ENCODE measurements at places on chromosomes 4 and X. TPM values are rescaled to one million over a fixed set of nuclear protein-coding genes. Genes with fewer than 3 reads are reported as not detected.
A peak's percentile ranks its signal among the peaks of the same experiment; 100 is the strongest.

GRCh38 chr4:86938771-86939520 is 4.1 kb downstream of the AFF1 start:
- DNase-seq: no peak

DNA sequence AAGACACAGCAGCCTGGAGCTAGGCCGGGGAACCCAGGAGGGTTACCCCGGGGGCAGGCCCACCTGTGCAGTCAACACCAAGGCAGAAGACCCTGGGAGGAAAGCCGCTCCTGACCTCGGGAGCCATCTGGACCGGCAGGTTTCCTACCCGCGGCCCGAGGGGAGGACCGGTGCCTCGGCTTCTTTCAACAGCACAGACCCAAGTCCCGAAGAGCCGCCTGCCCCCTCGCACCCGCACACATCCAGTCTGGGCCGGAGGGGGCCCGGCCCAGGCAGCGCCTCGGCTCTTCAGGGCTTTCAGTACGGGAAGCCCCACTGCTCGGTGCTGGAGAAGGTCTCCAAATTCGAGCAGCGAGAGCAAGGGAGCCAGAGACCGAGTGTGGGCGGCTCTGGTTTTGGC is 157.8 kb downstream of the SOWAHB start:
- DNase-seq: no peak

DNA sequence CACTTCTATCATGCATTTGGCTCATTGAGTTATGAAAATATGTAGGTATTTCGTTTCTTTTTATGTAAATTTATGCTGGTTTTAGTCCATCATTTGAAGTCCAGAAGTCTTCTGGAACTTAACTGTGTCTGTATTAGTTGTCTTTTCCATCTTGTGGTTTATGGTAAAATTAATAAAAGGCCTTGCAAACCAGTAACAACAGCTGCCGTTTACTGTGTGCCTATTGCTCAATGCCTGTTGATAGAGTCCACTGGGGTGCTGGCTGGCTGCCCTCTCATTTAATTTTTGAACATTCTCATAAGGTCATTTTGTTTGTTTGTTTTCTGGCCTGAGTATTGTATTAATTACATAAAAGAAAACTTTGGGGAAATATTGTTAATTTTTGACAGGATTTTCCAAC is 98.0 kb downstream of the NAA11 start:
- no peak for DNase-seq

DNA sequence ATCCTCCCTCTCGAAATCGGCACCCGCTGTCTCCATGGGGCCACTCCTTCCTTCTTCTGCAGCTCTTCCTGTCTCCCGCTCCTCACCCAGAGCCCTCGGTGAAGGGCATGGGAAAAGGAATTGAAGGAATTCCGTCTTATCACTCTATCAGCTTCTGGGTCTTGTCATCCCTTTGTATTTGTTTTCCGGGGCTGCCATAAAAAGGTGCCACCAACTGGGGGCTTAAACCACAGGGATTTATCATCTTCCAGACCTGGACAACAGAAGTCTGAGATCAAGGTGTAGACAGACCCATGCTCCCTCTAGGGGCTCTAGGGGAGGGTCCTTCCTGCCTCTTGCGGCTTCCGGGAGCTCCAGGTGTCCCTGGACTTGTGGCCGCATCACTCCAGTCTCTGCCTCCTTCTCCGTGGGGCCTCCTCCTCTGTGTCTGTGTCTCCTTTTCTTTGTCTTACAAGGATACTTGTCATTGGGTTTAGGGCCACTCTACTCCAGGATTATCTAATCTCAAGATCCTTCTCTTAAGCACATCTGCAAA is 24.0 kb downstream of the CD99 start:
- DNase-seq: peak; percentile 47

DNA sequence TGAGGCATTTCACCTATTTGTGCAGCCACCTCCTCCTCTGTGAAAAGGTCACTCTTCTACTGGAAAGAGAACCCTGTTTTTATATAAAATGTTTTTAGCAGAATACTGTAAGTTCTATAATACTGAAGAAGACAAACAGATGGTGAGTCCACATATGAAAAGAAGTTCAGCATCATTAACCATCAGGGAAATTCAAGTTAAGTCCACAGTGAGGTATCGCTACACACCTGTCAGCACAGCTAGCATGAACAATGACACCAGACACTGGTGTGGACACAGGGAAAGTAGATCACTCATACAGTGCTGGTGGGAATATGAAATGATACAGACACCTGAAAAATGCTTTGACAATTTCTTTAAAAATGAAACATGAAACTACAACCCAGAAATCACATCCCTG is 133.0 kb downstream of the MAD2L1 start:
- no peak for DNase-seq

- DNase-seq: no peak
Measured at GRCh38 chrX:105273326-105273725, 52.8 kb upstream of the TEX13A start.

DNA sequence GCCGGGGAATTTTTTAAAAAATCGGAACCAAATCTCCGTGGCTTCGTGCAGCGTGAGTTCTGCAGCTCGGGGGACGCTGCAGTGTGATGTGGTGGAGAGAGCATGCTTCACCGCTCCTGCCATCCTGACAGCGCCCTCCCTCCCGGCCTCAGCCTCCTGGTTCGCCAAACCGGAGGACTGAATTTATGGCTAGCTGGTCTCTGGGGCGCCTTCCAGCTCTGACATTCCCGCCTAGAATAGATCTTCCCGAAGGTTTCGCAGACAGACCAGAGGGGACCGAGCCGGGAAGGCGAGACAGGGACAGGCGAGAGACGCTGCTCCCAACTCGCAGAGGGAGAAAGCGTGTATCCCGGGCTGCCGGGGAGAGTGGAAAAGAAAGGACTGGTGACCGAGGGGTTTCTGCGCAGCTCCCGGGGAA is 25.9 kb downstream of the HOPX start:
- no peak for DNase-seq

GRCh38 chr4:8818063-8818881 is 53.4 kb downstream of the HMX1 start:
- DNase-seq: no peak

DNA sequence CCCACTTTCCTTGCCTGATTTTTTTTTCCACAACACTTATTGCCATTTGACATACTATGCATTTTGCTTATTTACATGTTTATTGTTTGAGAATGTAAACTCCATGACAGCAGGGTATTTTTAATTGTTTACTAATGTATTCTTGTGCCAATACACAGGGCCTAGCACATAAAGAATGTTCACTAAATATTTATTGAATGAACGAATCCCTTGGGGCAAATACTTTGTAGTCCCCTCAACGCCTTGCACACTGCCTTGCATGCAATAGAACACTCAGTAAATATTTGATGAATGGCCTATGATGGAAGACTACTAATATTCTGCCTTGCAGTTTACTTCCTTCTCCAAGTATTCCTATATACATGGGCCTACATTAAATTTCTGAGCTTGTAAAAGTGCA is 1.4 kb upstream of the PRPS1 start:
- DNase-seq: no peak

- DNase-seq: no peak
Measured at GRCh38 chrX:130665263-130665662, 237.7 kb downstream of the ENOX2 start.

DNA sequence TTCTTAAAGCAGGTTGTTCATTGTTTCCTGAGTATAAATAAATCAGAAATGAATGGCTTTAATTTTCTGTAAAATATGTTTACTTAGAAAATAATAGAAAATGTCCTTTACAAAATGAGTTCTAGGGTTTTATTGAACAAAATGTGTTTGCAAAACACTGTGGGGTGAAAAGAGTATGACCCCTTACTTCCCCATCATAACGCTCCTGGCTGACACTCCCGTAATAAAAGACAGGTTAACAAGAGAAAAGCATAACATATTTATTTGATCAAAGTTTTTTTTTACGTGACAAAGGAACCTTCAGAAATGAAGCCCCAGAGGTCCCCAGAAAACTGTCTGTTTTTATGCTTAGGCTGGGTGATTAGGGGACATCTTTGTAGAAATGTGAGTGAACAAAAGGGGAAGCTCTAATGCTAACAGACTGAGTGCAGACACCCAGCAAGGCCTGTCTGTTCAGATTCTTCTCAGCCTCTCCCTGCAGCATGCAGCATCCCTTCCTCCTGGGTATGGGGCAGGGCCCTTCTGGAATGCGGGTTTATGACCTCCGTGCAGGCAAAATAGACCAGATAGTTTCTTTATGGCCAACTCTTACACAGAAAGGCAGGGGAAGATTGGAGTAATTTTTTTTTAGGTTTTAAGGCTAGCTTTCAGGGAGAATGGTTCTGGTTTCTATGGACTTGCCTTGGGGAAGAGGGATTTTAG is 26.1 kb downstream of the ZFP42 start:
- no peak for DNase-seq

GRCh38 chr4:14124816-14125215 is 497.3 kb upstream of the BOD1L1 start:
- no peak for DNase-seq

DNA sequence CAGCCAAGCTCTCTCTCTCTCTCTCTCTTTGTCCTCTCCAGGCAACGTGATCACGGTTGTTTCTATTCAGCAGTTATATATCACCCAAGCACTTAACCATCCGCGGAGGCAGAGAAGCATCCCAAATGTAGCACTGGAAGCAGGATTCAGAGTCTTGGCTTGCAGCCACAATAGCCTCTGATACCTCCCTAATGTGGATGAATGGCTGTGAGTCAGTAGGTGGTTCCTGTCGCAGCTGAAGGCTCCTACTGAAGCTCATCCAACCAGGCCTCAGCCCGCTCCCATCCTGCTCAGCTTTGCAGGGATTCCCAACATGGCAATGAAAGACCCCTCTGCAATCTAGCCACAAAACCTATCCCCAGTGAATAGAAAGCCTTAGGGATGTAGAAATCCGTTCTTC is 5.1 kb downstream of the HS6ST2 start:
- DNase-seq: peak; percentile 1

GRCh38 chr4:140091305-140091704 is 62.7 kb downstream of the MAML3 start:
- DNase-seq: no peak

GRCh38 chr4:43457866-43458265 is 565.4 kb downstream of the GRXCR1 start:
- DNase-seq: no peak

DNA sequence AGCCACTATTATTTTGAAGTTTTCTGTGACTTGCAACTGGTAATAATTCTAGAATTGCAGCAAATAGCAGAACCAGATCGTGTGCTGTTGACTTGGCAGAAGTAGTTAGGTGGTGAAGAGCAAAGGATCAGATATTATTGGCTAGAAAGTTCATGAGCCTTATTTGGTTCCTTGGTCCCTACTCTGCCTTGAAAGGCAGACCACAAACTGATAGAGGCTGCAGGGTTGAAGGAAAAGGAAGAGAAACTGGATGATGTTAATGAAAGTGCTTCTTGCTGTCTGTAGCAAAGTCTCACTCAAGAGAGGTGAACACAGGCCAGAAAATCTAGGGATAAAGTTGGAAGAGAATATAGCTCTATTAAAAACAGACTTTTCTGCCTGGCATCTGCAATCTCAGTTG is 41.2 kb upstream of the RNF150 start:
- no peak for DNase-seq

- DNase-seq: no peak
Measured at GRCh38 chr4:111031001-111031579, 408.2 kb upstream of the PITX2 start.

Gene MTMR8
- not detected for total RNA-seq

Gene GPR119
- total RNA-seq: not detected

Gene NAT8L
- total RNA-seq: 4.8 TPM

Gene MND1
- total RNA-seq: 28.9 TPM

Gene DUX4
- total RNA-seq: not detected

Gene SMR3B
- total RNA-seq: not detected

Gene F8A2
- not detected for total RNA-seq
